Naive thymus-derived CD8-positive, alpha-beta T cell (primary cell): ENCODE measurements at places on chromosomes 5 and 9. TPM values are rescaled to one million over a fixed set of nuclear protein-coding genes. Genes with fewer than 3 reads are reported as not detected.

UGT3A1 gene
- not detected for polyA plus RNA-seq

FBXL7 gene
- not detected for polyA plus RNA-seq

PLPP7 gene
- polyA plus RNA-seq, result 0.45 TPM

DNA sequence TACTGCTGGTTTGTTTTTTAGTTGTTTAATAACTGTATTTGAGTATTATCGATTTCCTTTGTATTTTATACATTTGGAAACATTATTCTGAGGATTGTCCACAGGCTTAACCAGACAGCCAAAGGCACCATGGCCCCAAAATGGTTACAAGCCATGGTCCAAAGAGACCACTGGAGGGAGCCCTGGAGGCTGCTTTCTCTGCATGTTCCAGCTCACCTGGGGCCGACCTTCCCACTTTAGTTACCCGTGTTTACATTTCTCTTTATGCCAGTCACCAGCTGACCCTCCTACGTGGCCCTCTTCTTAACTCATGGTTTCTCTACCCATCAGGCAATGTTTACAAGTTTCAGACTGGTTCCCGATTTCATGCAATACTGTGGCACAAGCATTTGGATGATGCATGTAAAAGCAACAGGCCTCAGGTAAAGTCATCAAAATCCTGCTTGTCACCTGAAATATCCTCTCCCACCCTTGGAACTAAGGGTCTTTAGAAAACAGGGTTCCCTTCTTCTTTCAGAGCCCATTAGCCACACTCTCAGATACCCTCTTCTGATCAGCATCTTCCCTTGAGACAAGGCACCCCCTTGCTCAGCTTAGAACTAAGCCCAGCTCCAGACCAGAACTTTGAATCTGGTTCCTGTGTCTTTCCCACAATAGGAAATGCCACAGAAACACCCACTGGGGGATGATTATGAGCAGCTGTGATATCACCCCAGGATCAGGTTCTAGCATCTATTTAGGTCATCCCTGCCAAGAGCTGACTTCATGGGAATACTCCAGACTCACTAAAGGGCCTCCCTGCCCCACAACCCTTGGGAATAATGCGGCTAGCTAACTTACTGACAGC lies 49.9 kb upstream of the GARNL3 start:
- peak; percentile 59 for DNase-seq

DNA sequence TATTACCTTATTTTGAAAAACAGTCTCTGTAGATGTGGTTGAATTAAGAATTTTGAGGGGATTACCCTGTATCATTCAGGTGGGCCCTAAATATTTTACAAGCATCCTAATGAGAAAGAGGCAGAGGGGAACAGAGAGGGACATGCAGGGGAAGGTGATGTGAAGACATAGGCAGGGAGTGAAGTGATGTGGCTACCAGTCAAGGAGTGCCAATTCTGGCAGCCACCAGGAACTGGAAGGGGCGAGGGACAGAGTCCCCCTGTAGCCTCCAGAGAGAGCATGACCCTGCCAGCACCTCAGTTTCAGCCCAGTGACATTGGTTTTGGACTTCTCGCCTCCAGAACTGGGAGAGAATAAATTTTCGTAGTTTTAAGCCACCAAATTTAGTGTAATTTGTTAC lies 44.1 kb downstream of the PIP5K1B start:
- DNase-seq, result no peak

DNA sequence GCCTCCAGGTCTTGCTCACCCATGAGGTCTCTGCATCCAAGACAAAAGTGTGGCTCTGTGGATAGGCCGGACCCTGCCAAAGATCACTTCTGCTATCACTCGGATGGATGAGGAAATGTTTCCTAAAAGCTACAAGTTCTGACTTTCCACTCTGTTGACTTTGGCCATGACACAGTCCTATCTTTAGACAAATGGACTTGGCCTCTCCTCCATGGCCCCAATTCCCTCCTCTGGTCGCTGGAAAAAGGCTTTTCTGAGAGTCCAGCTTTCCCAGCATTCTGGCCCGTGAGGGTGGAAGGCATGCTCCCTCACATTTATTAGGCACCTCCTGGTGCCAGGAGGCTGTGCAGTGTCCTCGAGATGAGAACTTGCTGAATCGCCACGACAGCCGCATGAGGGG lies 83.1 kb downstream of the COL27A1 start:
- no peak for DNase-seq

DNA sequence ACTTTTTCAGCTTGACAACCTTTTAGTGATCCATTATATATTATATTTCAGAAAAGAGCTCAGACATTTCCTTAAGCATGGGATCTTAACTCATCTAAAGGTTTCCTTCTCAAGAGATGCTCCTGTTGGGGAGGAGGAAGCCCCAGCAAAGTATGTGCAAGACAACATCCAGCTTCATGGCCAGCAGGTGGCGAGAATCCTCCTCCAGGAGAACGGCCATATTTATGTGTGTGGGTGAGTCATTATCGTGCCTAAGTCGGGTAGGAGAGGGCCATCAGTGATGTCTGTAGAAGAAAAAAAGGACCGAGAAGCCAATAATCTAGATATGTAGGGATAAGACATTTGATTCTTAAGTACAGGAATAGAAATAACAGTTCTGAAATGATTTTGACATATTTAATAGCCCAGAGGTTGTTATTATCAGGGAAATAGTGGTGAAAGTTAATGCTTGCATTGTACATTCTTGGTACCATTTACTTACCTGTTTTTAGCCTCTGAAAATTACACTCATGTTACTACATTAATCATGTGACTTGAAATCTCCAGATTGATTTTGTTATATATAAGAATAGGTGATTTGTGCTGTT lies 28.2 kb downstream of the MTRR start:
- no peak for DNase-seq
